ELF-1 (cell line): ENCODE measurements at places on chromosomes 12 and 14.

- DNase-seq = no peak
These were observed 12.5 kb downstream of the PCNX1 start for GRCh38 chr14:70919774-70920173.

GRCh38 chr14:104342435-104343293, 204.3 kb downstream of the KIF26A start:
- peak; percentile 75 for DNase-seq

GRCh38 chr14:22407033-22407432, 182.0 kb downstream of the DAD1 start:
- DNase-seq = no peak

DNA sequence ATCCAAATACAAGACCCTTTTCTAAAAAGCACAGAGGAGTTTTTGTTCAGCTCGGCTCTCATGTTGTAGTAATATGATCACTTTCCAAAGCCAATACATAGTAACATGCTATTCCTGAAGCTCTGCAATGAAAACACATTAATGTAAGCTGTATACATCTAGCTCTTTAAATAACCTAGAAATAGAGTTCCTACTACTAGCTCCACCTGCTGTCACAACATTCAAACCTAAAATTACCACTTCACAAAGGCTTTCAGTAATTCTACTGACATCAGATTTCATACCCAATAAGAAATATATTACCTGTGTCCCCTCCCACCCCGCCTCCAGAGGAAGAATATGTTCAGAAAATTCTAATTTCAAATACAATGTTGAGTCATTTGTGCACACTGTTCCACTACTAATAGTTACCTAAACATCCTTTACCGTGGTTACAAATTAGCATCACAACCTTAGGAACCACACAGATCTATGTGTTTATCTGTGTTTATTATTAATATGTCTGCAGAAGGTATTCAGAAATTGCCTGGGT, 17.8 kb downstream of the EFCAB11 start:
- DNase-seq = no peak

DNA sequence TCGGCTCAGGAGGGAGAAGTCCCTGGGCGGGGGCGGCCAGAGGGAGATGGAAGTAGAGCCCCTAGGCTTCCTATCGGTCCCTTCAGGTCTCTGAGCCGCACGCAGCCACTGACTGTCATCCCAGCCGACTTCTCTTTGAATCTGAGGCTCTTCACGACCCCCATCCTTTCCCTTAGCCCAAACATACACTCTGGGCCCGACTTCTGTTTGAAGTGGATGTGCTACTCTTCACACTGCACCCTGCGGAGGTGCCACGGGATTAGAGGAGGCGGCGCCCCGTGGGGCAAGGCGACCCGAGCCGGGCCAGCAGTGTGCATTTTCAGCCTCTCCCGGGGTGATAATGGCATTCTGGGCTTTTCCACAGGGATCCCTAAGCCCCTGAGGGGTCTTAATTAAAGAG, 6.0 kb upstream of the DACT1 start:
- peak; percentile 90 for DNase-seq

GRCh38 chr14:63245893-63246292, 41.6 kb downstream of the RHOJ start:
- DNase-seq = no peak

DNA sequence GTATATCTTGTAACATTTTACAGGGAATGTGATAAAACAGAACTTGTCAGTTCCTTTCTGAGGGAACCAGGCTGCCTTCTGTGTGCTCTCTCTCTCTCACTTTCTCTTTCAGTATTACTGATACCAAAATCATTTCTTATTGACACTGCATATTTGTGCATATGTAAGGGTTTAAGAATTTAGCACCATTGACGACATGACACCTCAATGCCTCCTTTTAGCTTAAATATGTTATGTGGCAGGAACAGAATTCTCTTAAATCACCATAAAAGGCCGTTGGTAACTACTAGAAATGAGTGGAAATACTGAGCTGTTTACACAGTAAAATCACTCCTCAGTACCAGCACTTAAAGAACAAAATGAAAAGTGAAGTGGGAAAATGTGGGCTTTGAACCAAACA, 457.7 kb upstream of the SYT1 start:
- DNase-seq = no peak

GRCh38 chr14:34718750-34719304, 4.4 kb upstream of the CFL2 start:
- DNase-seq = no peak

DNA sequence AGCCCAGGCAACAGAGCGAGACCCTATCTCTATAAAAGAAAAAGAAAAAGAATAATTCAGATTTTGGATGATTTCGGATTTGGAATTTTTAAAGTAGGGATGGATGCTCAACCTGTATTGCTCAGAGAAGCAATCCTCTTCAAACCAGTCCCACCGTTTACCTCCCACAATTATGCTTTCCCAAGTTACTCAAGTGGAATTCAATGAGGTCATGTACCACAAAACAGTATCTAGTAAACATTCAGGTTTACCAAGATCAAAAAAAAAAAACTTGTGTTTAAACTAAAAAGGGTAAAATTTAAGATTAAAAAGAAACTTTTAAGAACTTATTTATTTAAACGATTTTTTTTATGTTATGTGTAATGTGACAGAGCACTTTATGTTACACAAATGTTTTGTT, 2.5 kb downstream of the KDM5A start:
- DNase-seq = no peak

- no peak for DNase-seq
These were observed 845 bp downstream of the L3HYPDH start for GRCh38 chr14:59483363-59483762.

- DNase-seq = no peak
These were observed 2.4 kb downstream of the TMPRSS12 start for GRCh38 chr12:50845021-50845647.
